Urinary bladder (tissue), 4 donors: ENCODE measurements at places on chromosomes 12 and 14. TPM values are rescaled to one million over a fixed set of nuclear protein-coding genes. Genes with fewer than 3 reads are reported as not detected.

The TMEM119 gene
- total RNA-seq = 62.4 TPM

The RFX4 gene
- total RNA-seq = not detected

The RTN1 gene
- 13.9 TPM for total RNA-seq

The P2RX7 gene
- total RNA-seq = 4.0 TPM

The OTX2 gene
- total RNA-seq = not detected

The KRT84 gene
- total RNA-seq = not detected

The SPTB gene
- total RNA-seq = 6.8 TPM

The KRT2 gene
- not detected for total RNA-seq

The CHGA gene
- 3.8 TPM for total RNA-seq

The NXPH4 gene
- total RNA-seq = 0.79 TPM

The CCDC196 gene
- total RNA-seq = not detected

The GDF3 gene
- total RNA-seq = not detected
